ENCODE measurements at places on chromosomes 16 and 17.

DNA sequence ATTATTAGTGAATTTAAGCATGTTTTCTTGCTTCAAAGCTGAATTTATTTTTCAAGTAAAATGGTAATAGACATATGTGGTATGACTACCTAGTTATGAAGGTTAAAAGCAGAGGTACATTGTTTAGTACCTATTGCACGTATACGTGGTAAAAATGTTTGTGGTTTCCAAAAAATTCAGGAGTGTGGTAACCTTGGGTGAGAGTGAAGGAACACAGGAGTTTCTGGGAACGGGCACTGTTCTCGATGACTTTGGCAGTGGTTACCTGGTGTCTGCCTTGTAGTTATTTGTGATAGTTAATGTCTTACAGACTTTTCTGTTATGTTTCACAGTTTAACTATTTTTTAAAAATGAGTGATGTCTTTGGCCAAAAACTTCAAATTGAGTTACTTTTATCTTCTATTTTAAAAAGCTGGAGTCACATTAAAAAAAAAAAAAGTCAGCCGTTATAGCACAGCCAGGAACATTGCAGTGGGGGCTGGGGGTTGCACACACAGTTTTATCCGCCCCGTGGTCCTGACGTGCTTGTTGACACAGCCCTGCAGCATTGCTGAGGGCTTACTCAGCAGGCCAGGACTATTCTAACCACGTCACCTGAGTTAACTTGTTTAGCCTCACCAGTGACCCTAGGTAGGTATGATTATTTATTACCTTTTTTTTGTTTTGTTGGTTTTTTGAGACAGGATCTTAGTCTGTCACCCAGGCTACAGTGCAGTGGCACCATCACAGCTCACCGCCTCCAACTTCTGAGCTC, 10.9 kb downstream of the JPT2 start:
- no peak for DNase-seq

DNA sequence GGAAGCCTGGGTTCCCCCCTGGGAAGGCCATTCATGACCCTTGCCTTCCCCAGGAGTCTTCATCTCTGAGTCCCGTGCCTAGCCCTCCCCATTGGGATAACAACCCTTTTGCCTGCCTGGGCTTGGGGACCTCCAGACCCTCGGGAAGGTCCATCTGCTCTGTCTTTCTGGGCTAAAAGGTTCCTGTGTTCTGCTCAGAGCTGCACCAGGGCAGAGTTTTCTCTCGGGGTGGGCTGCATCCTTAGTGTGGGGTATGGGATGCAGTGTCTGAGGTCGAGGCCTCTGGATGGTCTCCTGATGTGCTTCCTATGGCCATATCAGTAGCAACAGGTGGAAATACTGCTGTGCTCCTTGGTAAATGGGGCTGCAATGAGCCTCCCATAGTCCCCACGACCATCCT, 22.9 kb upstream of the PLLP start:
- no peak for DNase-seq

- DNase-seq, result no peak
Observed at GRCh38 chr16:81185416-81185815, 53.1 kb upstream of the BCO1 start.

DNA sequence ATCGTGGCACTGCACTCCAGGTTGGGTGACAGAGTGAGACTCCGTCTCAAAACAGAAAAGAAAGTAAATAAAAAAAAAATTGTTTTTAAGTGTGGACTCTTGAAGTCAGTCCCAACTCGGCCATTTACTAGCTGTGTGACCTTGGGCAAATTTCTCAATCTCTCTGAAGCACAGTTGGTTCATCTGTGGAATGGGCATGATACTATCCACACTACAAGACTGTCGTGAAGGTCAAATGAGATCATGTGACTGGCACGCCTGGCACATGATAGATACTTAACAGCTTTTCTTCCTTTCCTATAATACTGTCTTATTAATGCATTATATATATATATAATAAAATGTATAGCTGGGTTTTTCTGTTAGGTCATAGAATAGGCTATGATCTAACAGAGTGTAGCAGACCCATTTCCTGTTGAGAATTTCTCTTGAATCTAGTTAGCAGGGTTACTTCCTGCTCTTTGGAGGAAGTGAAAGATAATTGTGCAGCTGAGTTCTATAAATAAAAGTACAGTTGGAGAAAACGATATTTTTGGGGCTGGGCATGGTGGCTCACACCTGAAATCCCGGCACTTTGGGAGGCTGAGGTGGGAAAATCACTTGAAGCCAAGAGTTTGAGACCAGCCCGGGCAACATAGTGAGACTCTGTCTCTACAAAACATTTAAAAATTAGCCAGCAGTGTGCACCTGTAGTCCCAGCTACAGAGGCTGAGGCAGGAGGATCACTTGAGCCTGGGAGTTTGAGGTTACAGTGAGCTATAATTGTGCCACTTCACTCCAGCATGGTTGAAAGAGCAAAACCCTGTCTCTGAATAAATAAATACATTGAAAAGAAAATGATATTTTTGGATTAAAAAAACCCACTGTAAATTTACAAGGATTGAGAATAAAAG, 7.3 kb downstream of the MILR1 start:
- DNase-seq, result peak; percentile 47

DNA sequence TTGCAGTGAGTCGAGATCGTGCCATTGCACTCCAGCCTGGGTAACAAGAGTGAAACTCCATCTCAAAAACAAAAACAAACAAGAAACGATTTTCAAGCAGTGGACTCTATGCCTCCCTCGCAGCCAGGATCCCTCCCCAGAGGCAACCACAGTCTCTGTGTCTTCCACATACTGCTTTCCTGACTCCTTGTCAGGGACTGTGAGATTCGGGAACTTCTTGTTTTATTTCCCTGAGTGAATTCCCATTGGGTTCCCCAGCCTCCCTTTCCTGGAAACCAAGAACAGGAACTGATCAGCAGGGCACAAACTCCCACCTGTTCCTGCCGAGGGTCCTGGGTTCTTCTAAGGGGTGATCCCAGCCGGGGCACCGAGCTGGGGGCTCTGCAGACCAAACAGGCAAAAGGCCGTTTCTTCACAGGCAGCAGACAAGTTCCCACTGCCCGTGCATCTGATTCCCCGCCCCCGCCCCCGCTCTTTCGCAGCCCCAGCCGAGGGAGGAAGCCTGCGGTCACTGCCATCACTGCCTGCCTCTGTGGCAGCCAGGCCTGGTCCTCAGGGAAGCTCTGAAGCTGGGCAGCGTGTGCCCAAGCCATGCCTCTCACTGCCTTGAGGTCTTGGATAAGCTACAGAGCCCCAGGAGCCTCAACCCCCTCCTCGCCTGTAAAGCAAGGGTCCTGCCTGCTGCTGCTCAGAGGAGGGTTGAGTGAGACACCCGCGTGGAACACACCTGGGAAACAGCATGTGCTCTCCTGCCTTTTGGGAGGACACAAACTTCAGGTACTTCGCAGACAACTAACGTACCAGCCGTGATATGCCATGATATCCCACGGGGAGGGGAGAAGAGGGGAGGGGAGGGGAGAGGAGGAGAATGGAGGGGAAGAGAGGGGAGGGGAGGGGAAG, 5.5 kb upstream of the PIEZO1 start:
- peak; percentile 50 for DNase-seq

GRCh38 chr17:74243013-74243755, 29.8 kb downstream of the TTYH2 start:
- no peak for DNase-seq

DNA sequence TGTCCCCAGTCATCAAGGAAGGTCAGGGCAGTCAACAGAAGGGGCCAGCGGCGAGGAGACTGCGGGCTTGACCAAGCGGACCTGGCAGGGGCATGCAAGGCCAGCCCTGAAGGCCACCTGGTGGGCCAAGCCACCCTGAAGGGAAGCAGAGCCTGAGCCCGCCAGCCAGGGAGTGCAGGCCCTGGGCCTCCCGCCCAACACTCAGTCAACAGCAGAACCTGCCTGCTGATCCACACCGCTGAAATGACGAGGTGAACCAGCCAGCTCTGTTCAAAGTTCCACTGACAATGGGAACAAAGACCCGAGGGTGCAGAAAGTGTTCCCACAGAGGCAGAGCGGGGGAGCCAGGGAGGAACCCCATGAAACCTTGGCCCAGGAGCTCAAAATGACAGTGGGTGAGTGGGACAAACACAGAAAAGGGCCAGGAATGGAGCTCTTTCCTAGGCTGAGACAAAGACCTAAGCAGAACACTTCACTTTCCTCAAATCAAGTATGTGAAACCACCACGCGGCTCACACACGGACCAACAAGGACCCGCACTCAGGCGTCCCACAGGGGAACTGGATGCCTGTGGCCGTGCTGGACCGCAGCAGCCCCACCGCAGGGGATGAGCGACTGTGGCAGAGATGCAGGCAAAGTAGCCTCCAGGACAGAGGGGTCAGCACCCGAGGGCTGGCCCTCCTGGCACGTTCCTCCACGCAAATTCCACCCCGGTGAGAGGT, 12.0 kb downstream of the AXIN1 start:
- no peak for DNase-seq

- peak; percentile 80 for DNase-seq
Observed at GRCh38 chr17:28763804-28764266, 20.0 kb downstream of the TRAF4 start.

DNA sequence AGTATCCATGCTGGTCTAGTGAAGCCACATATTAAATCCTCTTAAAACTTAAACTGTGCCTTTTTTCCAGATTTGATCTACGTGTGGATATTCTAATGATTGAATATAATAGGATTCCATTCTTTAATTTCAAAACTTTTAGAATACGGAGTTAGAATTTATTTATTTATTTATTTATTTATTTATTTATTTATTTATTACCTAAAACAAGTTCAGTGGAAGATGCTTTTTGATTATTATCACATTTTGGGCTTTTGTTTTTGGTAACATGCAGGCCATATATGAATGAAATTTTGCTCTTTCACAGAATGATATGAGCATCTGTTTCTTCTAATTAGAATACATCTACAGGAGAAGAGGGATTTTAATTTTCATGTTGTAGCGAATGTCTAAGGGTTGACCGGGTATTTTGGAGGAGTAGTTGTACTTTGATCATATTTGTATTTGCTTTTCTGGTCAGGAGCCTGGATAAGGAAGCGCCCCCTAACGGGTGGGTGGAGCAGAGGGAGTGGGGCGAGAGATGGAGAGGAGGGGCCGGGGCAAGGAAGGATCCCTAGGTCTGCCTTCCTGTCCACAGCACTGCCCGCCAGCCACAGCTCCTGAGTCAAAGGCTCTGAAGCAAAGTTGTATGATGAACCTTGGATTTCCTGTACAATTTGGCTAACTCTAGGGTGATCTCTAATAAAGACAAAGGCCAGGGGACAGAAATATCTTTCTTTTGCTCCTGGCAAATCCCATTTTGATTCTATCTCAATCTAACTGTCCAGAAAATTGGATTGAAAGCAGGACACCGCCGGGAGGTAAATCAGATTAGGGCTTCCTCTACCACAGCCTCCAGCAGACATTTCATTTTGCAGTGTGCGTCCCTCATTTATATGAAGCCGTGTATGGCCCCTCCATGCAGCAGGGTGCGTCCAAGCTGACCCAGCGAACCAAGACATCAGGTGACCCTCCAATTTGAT, 149.1 kb downstream of the PRKCA start:
- DNase-seq, result no peak

DNA sequence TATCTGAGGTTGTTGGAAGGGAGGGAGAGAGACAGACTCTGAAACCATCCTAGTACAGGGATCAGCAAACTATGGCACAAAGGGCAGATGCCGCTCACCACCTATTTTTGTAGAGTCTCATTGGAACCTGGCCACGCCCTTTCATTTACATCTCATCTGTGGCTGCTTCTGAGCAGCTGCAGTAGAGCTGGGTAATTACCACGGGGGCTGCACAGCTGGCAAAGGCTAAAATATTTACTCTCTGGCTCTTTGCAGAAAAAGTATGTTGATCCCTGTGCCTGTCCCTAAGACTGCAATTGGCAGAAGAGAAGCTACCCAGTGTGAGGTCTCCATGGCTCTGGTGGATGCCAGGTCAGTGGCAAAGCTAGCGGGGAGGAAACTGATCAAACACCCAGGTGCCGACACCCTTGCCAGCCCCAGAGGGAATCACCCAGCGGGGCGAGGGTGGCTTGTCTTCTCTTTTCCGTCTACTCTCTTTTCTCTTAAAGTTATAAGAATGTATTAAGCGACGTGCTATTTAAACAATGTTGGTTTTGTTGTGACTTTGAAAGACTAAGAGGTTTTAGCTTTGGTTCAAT, 14.0 kb downstream of the CEP295NL start:
- no peak for DNase-seq

DNA sequence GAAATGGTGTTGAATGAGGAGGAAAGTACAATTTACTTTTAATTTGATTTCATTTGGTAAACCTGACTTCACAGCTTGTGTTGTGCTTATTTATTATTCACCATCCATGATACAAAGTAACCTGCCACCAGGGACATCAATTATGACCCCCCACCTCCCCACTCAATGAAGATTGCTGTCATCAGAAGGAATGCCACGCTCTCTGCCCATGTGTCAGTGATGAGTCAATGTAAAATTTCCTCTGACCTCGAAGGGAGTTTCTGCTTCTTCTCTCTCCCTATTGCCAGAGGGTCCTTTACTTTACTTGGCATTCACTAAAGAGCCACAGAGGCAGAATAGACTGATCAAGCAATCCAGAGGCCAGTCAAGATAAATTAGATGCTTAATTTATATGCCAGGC, 759.7 kb downstream of the CDH11 start:
- no peak for DNase-seq

GRCh38 chr17:46010597-46011186, 11.6 kb downstream of the STH start:
- DNase-seq, result no peak

DNA sequence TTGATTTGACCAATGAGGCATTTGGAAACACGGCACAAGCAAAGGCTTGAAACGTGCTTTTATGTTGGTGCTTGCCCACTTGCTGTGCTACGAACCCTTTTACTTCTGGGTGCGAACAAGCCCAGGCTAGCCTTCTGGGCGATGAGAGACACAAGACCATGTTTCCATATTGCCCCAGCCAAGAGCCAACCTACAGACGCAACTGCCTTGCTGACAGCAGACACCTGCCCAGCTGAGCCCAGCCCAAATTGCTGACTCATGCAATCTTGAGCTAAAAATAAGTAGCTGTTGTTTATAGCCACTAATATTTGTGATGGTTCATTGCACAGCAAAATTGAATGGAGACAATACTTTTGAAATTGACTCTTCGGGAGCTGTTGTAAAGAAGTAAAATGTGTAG, 464.5 kb downstream of the WWOX start:
- DNase-seq, result no peak

- DNase-seq, result no peak
Observed at GRCh38 chr16:67451061-67451703, 20.3 kb downstream of the HSD11B2 start.

DNA sequence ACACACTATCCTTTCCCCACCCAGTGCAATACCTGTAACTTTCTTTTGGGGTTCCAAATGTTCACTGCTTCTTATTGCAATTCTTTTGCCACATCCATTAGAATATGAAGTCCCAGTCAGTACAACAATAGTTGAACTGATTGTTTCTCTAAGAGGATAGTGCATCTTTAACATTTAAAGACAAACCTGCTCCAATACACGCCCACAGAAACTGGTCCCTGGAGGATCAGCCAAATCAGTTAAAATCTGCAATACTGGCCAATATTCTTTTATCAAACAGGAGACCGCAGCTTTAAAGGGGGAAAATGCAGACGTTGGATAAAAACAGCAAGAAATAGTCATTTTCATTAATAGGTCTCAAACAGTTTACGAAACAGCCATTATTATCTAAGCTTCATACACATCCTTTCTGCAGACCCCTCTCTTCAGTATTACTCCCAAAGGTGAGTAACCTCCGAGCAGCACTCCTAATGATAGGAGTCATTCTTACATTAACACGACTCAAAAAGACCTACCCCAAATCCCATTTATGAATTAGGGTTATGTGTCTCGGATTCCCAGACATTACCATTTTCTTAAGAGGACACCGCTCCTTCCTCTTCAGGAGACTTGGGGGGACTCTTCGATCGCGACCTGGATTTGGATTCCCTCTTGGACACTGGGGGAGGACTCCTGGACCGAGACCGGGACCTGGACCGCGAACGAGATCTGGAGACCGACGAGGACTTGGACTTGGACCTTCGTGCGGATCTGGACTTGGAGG, 1.4 kb downstream of the SRSF2 start:
- no peak for DNase-seq

Data from GM12865 (cell line).